ENCODE measurements at places on chromosomes 4 and X. TPM values are rescaled to one million over a fixed set of nuclear protein-coding genes. Genes with fewer than 3 reads are reported as not detected.
A peak's percentile ranks its signal among the peaks of the same experiment; 100 is the strongest.

- DNase-seq: no peak
Measured at GRCh38 chr4:62293551-62293950, 1093.4 kb downstream of the ADGRL3 start.

DNA sequence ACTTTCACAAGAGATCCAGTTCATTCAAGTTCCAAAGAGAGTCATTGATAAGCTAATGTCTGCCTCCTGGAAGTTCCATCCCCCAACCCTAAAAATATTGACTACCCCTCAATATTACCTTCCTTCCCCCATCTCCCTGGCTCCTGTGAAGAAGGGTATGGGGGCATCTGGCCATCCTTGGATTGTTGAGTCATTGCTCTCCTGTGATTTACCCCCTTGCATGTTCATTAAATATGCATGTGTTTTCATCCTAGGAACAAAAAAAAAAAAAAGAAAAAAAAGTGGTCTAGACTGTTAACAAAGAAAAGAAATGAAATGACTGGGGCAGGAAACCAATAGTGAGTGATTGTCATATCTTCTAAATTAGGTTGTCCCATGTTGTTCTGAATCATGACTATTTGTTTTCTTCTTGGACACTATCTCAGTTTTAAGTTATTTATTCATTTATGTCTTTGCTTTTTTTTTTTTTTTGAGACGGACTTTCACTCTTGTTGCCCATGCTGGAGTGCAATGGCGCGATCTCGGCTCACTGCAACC, 51.9 kb upstream of the HUWE1 start:
- DNase-seq: no peak

DNA sequence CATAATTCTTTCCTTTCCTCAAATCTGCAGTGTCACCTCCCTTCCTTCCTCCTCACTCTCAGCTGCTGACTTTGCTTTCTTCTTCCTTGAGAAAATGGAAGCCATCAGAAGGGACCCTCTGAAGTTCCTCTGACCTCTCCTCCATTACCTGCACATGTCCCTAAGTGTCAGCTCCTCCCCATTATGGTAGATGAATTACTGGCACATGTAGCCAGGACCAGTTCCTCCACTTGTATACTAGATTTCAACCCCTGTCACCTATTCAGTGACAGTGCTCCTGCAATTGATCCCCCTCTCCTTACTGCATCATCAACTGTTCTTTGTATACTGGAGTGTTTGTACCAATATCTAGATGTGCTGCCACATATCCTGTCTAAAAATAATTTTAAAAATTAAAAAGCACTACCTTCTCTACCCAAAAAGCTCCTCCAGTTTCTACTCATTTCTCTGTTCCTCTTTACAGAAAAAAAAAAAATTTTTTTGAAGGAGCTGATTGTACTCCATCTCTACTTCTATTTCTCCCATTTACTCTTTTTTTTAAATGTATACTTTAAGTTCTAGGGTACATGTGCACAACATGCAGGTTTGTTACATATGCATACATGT, 78.6 kb downstream of the CLCN5 start:
- no peak for DNase-seq

DNA sequence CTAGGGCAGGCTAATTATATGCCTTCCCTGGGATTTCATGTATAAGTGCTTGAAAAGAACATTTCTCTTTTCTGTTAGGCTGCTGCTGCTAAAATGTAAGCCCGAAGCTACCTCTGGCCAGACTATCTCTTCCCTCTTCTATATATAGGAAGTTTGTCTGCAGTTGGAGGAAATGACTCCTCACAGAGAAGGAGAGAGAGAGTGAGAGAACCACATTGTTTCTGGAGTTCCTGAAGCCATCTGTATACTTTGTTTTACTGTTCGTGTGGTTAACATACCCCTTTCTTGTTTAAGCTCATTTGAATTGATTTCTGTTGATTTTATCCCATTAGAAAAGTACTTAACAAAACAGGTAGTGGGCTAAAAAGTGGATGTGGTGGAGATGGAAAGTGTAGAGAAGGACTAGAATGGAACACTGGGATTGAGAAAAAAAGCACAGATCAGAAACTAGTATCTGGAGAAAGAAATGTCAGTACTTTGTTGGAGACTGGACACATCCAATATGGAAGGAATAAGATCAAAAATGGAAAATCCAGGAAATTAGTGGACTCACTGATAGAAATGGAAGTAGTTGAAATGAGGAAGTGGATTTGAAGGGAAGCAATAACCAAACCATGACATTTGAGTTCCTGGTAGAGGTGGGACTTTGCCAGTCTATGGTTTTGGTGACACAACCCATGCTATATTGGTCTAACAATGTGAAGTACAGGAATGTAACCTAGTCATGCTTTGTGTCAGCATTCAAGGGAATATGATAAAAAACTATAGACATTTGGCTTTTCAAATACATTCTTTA, 112.6 kb downstream of the TMA16 start:
- no peak for DNase-seq

DNA sequence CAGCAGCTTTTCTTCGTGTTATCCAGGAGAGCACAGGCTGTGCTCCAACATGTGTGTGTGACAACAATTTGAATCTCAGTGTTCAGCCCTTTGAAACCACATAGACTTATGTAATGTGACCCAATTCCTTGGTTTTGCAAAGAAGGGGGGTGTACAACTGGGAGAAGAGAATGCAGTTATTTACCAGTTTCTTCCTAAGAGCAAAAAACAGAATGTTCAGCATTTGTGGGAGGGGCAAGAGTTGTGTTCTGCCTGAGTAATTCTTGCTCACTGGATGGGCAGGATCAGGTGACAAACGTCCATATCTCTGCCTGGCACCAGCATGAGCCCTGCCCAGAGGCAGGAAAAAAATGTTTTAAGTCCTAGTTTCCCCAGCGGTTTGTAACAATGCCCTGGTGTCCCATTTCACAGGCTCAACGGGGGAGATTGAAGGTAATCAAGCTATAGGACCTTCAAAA, 72.0 kb downstream of the PRPS1 start:
- DNase-seq: peak; percentile 74

GRCh38 chrX:68079961-68080360, 353.3 kb downstream of the OPHN1 start:
- DNase-seq: no peak

GRCh38 chr4:19531906-19532848, 719.5 kb upstream of the SLIT2 start:
- no peak for DNase-seq

DNA sequence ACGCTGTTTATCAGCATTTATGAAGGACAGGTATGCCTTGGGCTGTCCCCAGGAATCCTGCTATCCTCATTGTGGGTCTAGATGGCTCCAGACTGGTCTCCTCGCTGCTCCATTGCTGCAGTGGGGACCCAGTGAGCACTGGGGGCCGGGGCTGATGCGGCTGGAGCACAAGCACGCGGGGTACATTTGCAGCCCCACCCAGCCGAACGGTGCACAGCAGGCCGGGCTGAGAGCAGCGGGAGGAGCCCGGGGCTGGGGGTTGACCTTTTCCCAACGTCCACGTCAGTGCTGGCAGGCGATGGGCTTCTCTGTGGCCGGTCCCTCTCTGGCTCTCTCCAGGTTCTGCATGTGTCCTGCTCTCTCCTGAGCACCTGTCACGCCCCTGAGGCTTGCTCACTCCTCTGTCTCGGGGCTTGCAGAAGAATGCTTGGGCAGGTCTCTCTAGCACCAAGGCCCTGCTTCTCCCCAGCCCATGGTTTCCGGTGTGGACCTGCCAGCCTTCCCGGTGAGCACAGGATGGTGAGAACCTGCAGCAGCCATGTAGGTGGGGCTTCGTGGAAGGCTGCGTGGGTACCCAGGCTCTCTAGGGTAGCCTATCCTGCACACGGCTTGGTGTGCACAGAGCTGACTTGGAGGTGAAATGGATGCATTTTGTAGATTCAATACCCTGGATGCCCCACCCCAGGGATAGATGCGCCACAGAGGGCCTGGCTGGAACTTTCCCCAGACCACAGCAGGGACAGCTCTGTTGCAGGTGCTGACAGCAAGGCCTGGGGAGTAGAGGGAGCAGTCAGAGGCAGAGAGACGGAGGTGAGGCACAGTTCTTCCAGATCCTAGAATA, 89.1 kb upstream of the ADRA2C start:
- no peak for DNase-seq

GRCh38 chrX:147981038-147981752, at the start of gene FMR1NB:
FMR1NB (plus strand) TSS chrX:147981337; CDS start chrX:147981403, 66 bp downstream.
- DNase-seq: no peak

DNA sequence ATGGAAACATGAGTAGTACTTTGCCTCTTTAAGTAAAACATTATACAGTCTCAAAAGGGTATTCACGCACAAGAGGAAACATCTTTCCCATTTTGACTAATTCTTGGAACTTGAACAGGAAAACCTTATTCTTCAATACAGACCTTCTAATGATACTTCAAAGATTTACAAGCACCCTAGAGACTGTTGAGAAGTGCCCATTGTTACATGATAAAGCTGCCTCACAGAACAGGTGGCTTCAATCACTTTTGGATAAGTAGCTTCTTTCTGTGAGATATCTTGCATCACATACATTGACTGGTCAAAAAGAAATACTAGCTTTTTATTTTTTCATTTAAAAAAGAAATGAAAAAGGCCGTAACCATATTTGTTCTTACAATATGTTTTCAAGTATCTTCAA, 219.4 kb downstream of the EPHA5 start:
- DNase-seq: no peak

DNA sequence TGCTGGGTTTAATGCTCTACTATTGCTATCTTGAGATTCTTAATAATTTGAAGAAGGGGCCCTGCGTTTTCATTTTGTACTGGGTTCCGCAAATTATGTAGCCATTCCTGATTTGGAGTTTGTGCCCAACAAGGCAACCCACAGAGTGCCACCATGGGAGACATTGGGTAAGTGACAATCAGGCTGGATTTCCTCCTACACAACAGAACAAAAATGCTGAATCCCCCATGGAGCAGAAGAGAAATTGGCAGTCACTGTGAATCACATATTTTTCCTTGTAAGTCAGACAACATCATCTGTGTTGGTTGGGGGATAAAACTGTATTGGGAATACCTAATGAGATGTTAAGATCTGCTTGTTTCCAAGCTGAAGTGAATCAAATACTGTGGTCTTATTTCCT, 80.9 kb downstream of the CNGA2 start:
- DNase-seq: no peak

DNA sequence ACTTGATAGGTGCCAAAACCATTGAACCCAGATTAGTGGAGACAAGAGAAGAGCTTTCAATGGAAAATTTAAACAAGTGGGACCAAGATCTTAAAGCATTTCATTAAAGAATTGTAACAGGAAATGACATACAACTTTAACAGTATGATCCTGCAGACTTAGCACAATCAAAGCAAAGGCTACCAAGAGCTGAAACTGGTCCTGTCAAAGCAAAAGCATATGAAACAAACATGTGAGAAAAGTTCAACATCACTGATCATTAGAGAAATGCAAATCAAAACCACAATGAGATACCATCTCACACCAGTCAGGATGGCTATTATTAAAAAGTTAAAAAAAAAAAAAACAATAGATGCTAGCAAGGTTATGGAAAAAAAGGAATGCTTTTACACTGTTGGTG, 425.6 kb downstream of the IL1RAPL1 start:
- DNase-seq: no peak

DNA sequence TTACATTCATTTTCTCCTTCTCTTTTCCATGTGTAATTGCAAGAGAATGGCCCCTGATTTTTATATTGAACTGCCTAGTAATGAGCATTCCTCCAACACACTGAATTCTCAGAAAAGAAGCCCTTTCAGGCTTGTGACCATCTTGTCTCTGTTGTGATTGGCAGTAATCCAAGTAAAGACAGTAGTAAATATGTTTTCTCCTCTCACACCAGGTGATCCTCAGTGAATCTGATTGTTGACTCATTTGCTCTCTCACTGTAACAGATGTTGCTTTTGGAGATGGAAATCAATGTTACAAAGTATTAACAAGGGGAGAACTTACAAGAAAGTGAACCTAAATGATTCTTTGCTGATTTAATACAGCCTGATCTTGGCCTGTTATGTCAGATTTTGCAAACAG, 271.0 kb downstream of the AFF2 start:
- DNase-seq: no peak

GRCh38 chrX:67546496-67547423, 2.9 kb downstream of the AR start:
- no peak for DNase-seq

DNA sequence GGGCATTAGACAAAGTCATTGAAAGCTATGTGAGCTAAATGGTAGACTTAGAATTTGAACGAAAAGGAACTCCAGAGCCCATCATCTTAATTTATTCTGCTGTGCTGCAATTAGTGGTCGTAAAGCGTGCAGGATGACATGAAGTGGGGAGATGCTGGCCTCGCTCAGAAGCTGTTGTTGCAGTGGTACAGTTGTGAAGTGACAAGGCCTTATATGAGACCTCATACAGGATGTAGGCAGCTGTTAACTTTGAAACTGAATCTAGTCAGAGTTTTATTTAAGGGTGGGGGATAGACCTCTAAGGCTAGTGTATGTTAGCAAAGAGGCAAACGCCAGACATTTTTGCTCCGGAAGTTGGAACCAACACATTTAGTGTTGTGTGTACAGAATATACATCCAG, 13.4 kb downstream of the KLF3 start:
- DNase-seq: no peak

DNA sequence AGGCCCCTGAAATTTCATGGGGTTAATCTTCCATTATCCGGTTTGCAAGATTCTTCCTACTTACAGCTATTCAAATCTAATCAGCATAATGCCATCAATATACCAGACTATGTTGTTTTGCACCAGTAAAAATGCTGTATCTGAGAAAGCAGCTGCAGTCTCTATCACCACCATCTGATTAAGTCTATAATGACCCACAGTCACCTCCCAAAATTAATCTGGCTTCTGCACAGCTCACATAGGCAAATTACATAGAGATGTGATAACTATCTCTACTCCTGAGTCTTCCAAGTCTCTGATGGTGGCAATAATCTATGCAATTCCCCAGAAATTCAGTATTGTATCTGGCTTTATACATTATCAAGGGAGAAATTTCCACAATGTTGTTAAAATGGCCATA, 113.2 kb downstream of the STPG2 start:
- DNase-seq: no peak

DNA sequence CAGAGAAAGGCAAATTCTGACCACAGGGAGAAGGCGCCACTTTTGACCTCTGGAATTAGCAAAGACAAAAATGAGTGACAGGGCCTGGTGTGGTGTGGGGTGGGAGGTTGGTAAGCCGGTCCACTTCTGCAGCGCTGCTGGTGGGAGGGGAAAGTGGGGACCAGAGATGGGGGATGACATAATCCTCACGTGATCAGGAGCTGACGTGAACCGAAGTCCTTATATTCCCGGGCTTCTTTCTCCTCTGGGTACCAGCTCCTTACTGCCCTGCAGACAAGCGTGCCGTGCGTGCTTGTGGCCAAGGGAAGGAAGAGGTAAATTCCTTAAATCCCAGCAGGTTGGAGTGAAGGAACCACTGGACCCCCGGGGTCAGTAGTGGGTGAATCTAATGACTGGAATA, at the start of gene TCEAL7:
TCEAL7 (plus strand) TSS at position 249 of the 400 bp plus-strand sequence. CDS start 1,165 bp downstream, outside the sequence.
- DNase-seq: peak; percentile 14

The ATP2B3 gene
- total RNA-seq: not detected

The GAB1 gene
- total RNA-seq: 37.5 TPM

The MAGED4 gene
- total RNA-seq: 59.1 TPM

The ENPEP gene
- total RNA-seq: 8.7 TPM

The SSX4 gene
- not detected for total RNA-seq
